ENCODE measurements at places on chromosomes 4 and X.

DNA sequence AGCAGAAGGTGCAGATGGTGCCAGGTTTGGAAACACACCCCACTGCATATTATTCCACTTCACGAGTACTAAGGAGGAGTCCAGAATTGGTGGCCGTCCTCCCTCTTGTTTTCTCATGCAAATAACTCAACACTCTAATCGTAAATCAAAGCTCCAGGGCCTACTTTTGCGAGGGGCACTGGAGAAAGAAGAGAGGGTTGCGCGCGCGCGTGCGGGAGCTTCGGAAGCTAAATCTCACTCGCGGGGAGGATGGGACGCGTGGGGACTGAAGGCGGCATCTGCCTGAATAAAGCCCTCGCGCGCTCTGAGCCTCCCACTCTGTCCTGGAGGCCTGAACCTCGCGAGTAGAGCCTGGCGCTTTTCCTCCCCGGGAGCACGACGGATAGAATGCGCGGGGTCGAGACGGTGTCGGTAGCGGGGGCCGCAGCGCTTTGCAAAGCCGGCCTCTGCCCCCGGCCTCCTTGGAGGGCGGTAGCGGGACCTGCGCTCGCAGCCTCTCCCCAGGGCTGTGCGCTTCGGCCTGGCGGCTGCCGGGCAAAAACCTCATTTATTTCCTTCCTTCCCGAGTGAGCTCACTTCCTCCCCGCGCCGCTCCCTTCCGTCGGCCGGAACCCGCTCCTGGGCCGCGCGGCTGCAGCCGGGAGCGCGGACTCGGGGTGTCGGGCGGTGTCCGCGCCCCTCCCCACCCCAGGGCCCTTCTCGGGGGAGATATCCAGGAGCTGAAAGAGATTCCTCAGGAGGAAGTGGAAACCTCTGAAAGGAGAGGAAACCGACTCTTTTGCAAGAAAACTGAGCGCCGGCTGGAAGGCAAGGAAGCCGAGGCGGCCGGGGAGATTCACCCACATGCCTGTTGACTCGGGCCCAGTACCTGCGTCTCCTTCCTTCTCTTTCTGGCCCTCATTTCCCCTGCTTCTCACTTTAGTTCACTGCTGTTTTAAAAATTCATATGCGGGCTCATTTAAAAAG lies 20.7 kb downstream of the HAND2 start:
- DNase-seq, result no peak

GRCh38 chr4:99079625-99080295 lies 8.8 kb downstream of the ADH5 start:
- no peak for DNase-seq

DNA sequence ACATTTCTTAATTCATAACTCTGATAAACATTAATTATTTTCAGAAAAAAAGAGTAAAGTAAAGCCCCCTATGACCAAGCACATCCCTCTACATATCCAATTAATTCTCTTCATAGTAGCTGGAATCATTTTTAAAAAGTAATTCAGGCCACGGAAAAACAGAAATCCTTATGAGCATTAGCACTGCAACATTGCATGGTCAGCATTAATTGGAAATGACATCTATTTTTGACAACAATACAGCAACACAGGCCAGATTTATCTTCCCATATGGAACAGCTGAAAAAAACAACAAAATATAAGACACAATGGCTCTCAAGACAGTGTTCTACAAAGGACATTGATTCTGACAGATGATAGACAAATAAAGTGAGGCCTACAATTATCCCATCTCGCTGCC lies 236.6 kb downstream of the TMA16 start:
- DNase-seq, result no peak

- DNase-seq, result no peak
Observed at GRCh38 chrX:151679798-151680402, 15.4 kb upstream of the PRRG3 start.

DNA sequence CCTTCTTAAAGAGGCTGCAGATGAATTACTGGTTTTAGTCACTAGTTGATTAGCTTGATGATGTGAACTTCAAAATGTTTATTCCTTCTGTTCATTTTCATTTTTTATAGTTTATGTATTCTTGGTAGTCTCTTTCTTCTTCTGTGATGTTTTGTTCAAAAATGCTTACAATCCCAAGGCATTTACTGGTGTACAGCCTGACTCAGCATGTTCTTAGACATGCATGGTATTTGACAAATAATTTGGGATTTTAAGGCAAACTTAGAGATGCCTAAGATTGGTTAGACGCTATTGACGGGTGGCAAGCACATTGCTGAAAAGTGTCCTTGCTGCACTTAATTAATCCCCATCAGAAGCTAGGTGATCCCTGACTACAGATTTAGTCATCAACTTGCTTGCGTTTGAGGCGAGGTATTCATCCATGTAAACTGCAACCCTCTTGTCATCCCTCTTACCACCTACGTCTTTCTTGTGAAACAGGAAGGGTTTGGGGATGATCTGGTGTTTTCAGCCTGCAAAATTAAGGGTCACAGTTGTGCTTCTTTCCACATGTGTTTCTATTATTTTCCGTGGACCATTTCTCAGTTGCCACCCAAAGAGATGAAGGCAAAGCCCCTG lies 331.8 kb downstream of the DKK2 start:
- no peak for DNase-seq

- DNase-seq, result no peak
Observed at GRCh38 chrX:51281758-51282318, 50.8 kb upstream of the NUDT10 start.

DNA sequence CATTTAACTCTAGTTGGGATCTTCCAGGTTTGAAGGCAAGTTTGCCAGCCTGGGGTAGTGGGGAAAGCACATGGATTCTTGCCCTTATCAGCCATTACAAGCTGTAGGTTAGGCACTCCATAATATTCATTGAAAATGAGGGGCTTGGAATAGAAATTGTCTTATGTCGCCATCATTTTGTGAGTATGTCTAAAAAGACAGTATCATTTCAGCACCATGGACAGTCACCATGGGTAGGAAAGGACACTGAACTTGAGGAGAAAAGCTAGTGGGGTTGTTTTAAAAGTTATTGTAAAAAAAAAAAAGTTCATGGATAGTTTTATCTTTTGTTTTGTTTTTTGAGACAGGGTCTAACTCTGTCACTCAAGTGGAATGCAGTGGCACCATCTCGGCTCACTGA lies 356.1 kb downstream of the HNRNPD start:
- no peak for DNase-seq

All from stimulated activated CD4-positive, alpha-beta T cell treated with anti-CD3 and anti-CD28 coated beads, Interleukin-4, amount 100 ng/mL, for 4 hours (primary cell).